ENCODE measurements at places on chromosomes 1 and 21. TPM values are rescaled to one million over a fixed set of nuclear protein-coding genes. Genes with fewer than 3 reads are reported as not detected.

FHAD1 gene
- not detected for total RNA-seq

DVL1 gene
- total RNA-seq, result 86.6 TPM

GBP4 gene
- total RNA-seq, result not detected

ANGPTL7 gene
- total RNA-seq, result not detected

SCAMP3 gene
- total RNA-seq, result 101 TPM

SRP9 gene
- 426 TPM for total RNA-seq

TFF1 gene
- total RNA-seq, result not detected

ICOSLG gene
- under 0.01 TPM for total RNA-seq

IL12RB2 gene
- total RNA-seq, result not detected

ZNF593OS gene
- total RNA-seq, result not detected

CR1L gene
- not detected for total RNA-seq

CYP2J2 gene
- total RNA-seq, result 0.11 TPM

TNNT2 gene
- 156 TPM for total RNA-seq

TXNIP gene
- total RNA-seq, result 104 TPM

MTARC1 gene
- 2.5 TPM for total RNA-seq

SYPL2 gene
- 0.34 TPM for total RNA-seq

LINGO4 gene
- not detected for total RNA-seq

ATP1A2 gene
- total RNA-seq, result 1.4 TPM

CCDC30 gene
- 0.38 TPM for total RNA-seq
